ENCODE measurements at places on chromosomes 5 and 9.

DNA sequence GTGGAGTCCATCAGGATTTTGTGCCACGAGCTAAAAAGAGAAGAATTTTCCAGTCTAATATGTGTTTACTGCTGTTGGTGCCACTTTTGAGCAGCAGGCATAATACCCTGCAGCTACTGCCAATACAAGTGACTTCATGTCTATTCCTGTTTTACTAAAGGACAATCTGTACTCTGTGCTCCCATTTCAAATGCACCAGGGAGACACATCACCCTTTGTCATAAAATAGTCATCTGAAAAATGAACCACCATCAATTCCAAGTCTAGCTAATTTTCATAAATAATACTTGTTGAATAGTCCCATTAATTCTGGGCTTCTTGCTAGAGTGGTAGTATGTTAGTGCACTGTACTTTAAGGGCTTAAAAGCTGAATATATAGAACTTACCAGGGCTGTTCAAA, 8.9 kb upstream of the PKD2L2 start:
- DNase-seq: no peak

DNA sequence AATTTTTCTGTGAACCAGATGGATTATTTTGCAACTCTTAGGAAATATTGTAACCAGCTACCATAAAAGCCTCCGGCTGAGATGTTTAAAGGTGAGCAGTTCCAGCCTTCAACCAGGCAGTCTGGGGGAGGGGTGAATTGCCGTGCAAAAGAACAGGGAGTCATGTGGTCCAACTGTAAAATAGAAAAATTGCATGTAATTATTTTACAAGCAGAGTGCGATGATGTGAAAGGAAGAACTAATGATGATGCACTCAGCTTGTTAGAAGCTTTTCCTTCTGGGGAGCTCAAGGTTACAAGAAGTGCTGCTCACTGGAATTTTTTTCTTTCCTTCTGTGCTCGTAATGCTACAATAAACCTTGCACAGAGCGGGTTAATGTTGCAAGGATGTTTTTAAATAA, 188.7 kb upstream of the ITGA1 start:
- DNase-seq: no peak

- DNase-seq: no peak
These were observed 47.6 kb upstream of the HOMER1 start for GRCh38 chr5:79561525-79561893.

- DNase-seq: no peak
These were observed 19.9 kb downstream of the ERBIN start for GRCh38 chr5:65946198-65946745.

Data from activated CD8-positive, alpha-beta memory T cell treated with anti-CD3 and anti-CD28 coated beads for 1 hour (primary cell).